Hippocampal formation (tissue), 2 donors: ENCODE measurements at places on chromosomes 1 and 21.

DNA sequence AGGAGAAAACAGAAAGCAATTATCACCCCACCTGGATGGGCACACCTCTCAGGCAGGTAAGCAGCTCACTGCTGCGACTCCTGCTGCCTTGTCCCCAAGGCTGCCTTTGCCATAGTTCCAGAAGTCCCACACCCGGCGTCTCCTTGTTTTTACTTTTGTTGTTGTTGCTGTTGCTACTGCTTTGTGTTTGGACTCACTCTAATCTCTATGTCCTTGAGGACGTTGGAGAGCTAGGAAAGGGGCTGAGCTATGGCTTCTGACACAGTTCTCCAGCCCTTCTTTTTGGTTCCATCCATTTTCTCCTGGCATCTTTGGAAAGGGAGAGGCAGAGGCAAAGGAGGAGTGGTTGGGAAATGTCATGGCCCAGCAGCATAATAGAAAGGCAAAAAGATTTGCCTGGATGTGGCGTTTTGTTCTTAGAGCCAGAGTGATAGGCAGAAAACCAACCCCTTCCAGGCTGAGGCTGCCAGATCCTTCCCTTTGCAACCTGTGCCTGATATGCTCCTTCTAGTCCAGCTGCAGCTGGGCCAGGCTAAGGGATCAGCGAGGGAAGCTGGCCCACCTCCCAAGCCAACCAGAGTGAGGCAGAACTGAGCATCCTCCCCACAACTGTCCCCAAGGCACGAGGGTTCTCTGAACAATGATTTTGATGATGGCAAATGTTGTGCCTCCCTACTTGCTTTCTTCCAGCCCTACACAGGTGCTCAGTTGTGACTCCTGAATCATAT, 270.7 kb downstream of the ASTN1 start:
- DNase-seq: no peak

GRCh38 chr21:25656412-25656811, 17.4 kb downstream of the JAM2 start:
- no peak for DNase-seq

DNA sequence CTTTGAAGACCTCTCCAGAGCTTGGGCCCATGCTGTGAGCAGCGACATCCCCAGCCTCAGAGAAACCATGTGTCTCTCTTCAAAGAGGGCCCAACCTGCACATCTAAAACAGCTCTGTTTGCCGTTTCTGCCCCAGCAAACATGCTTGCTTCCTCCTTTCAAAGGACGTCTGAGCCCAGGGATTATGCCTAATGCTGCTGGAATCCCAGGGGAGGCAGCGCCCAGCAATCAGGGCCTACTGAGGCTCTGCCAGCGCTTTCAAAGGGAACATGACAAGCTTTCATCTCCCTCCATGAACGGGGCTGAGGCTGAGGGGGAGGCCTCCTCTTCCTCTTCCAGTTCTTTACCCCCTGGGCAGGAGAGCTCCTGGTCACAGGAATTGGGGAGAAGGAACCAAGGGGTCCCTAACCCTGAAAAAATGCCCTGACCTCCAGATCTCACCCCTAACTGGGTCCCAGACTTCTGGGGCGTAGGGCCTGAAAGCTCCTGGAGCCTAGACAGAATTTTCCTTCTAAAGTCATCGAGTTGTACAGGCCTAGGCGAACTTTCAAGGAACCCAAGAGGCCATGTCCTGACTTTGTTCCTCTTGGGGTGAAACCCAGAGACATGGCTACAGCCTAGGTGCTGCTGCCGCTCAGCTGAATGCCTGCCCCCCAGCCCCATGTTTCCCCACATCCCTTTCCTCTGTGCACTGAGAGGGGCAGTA, 13.4 kb upstream of the ASCL5 start:
- DNase-seq: no peak

GRCh38 chr1:199932462-199932861, 95.0 kb upstream of the NR5A2 start:
- DNase-seq: no peak

DNA sequence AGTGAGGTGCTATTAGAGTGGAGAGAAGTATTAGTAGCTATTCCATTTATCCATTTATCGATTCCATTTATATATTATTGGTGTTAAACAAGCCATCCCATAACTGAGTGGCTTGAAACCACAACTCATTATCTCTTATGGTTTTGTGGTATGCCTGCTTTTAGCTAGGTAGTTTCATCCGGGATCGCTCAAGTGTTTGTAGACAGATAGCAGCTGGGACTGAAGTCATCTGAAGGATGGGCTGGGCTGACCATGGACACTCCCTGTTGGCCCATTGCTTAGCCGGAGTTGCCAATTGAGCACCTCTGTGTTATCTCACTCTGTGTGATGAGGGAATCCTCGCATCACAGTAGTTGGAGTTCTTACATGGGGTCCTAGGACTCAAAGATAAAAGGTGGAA, 622.5 kb downstream of the PLA2G4A start:
- no peak for DNase-seq

- no peak for DNase-seq
Observed at GRCh38 chr1:213183036-213183672, 132.1 kb downstream of the RPS6KC1 start.

- no peak for DNase-seq
Observed at GRCh38 chr1:21229246-21230000, 52.7 kb upstream of the EIF4G3 start.

DNA sequence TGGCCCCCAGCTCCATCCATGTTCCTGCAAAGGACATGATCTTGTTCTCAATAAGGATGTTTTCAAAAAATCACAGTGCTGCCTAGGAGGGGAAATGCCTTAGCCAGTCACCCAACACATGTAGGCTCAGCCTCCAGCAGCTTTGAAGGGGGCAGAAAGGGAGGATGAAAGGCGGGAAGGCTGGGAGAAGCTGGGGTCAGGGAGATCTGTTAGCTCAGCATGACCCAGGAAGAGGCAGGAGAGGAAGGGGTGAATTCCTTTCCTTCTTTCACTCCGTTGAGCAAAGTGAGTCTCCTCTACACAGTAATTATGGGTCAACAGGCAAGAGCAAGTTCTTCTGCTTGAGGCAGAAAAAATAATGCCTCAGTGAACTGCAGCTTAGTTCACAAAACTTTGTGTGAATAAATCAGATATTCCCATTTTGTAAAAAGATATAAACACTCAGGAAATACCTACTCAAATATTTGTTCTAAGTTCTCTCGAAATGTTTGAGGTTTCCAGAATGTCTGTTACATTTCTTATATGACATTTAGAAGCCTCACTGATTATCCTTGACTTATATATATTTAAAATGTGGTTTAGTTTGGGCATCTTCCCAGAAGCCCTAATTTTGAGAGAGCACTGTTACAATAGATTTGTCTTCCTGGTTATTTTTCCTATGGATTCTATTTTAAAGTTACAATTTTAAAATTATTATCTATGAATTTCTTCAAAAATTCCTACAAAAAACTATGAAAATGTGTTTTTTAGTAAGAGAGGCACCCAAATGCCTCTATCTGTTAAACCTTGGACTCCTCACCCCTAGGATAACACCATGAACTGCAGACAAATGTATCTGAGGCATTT, 116.8 kb downstream of the KCNJ6 start:
- DNase-seq: no peak

DNA sequence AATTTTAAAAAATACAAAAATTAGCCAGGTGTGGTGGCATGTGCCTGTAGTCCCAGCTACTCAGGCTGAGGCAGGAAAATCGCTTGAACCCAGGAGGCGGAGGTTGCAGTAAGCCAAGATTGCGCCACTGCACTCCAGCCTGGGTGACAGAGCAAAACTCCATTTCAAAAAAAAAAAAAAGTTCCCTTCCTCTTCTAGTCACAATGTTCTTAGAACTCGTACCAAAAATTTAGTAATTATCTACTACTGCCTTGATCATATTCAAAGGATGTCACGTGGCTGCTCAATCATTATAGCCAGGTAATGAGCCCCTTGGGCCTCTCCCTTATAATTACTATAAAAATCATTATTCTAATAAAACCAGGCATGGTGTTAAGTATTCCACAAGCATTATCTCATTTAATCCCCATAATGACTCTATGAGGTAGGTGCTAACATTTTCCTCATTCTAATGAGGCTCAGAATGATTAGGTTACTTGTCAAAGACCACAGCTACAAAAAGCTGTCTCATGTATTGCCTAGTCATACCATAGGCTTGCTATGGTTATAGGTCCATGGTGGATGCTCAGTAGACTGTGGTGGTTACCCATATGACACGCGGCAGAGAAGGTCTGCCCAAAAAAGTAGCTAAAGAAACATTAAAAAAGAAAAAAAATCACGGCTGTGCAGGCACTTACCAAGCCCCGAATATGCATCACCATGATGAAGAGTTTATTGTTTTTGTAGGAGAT, 15.5 kb upstream of the PPP1R15B start:
- no peak for DNase-seq

DNA sequence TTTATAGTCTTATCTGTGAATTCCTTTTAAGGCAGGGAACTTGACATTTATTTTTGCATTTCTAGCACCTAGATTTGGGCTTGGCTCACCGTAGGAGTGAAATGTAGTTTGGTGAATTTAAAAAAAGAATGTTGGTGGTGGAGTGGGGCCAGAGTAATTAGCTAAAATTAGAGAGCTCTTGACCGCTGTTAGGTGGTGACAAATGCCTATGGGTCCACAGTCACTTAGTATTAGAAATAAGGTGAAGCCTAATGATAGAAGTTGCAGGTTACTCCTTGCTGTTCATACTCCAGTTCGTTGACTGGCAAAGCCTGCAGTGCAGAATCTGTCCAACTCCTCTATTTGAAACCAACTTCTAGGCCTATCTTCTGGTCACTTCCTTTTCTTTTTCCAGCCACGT, 318.8 kb upstream of the NRIP1 start:
- DNase-seq: no peak

- no peak for DNase-seq
Observed at GRCh38 chr1:36128126-36128904, 3.3 kb upstream of the COL8A2 start.

DNA sequence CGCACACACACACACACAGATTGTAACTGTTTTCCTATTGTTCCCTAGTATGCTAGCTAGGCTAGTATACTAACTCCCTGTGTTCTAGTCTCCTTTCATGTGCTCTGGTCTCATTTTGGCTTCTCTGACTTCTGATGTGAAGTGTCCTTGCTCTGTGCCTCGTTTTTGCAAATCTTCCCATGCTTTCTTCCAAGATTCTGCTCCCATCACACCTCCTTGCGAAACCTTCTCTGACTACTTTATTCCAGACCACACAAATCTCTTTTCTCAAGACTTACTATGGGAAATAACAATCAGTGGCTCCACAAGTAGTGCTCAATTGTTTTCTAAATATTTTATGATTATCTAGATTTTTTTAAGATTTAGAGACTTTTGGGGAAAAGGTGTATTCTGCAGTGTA, 10.3 kb downstream of the PRRX1 start:
- no peak for DNase-seq

DNA sequence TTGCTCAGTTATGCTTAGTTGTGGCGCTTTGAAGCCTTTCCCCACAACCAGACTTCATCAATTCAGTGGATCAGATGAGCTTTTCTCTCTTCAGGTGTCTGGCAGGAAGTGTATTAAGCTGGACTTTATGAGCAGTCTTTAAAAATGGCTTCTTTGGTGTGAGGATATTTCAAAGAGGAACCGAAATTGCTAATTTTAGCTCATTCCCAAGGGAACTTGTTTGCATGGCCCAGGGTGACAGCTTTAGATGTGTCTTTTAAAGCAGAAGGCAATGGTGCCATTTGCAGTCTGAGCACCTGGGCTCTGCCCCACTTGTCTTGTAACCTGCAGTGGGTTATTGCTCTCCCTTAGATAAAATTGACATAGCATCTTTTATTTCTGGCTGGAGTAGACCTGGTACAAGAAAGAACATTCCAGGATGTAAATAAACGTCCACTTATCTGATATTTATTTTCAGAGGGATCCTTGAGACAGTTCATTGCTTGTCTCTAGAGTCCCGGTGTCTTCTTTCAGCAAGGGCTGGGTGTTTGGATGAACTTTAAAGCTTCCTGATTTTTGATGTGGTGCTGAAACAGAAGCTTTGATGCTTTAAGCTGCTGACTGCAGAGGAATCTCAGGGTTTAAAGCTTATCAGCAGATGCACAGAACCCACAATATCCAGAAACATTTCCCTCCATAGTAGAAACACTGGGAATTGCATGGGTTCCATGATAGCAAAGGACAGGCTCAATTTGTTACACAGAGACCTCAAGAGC, 241.7 kb downstream of the ADGRL2 start:
- DNase-seq: no peak

GRCh38 chr1:172754609-172755008, 95.7 kb downstream of the FASLG start:
- no peak for DNase-seq

DNA sequence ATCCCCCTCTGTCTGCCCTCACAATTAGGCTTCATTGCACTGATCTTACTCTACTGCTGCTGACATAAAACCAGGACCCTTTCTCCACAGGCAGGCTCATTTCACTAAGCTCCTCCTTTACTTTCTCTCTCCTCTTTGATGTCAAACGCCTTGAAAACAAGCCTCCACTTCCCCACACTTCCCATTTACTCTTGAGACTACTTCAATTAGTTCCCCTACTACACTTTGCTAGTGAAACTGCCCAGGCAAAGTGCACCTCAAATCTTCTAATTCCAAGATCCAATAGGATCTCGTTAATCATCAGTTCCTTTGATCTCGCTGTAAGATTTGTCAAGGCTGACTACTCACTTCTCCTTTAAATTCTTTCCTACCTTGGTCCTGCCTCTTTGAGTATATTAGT, 5.9 kb upstream of the CDC20 start:
- no peak for DNase-seq

DNA sequence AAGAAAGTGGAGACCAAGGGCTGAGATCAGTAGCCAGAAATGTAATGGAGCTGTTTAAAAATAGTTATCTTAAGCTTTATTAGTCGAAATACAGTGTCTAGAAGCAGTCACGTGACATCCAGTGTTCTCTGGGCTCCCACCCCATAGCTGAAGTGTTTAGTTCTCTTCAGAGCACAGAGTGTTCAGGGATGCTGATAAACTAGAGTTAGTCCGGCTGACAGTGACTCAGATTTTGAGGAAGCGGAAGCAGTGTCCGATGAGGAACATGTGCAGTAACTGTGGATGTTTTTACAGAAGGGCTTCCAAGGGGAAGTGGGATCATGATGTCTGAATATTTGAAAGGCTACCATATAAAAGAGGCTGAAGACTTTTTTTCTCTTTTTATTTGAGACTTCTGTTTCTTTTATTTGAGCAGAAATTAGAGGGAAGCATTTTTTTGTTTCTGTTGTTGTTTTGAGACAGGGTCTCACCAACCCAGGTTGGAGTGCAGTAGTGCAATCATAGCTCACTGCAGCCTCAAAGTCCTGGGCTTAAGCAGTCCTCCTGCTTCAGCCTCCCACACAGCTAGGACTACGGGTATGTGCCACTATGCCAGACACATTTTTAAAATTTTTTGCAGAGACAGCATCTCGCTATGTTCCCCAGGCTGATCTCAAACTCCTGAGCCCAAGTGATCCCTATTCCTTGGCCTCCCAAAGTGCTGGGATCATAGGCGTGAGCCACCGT, 124.2 kb downstream of the GALNT2 start:
- DNase-seq: peak; percentile 37

GRCh38 chr1:9850442-9851162, 26.8 kb upstream of the CLSTN1 start:
- DNase-seq: no peak

DNA sequence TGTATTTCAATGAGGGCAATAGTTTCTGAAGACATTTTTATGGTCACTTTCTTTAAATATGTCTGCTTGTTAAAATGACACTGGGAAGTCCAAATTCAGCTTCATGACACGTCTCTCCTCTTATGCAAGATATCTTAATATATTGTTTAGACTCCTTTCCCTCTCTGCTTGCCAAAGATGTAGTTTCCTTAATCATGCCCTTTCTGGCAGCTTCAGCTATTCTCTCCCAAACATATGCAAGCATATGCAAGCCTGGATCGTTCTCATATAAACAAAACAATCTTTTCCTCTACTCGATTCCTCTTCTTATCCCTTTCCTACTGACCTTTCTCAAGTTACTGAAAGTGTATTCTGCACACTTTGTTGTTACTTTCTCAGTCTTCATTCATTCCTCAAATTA, 372.2 kb downstream of the PTBP2 start:
- DNase-seq: no peak
